ENCODE measurements at places on chromosomes 3 and 15.

- ATAC-seq: no peak
Observed at GRCh38 chr15:61906961-61907752, 153.1 kb downstream of the VPS13C start.

DNA sequence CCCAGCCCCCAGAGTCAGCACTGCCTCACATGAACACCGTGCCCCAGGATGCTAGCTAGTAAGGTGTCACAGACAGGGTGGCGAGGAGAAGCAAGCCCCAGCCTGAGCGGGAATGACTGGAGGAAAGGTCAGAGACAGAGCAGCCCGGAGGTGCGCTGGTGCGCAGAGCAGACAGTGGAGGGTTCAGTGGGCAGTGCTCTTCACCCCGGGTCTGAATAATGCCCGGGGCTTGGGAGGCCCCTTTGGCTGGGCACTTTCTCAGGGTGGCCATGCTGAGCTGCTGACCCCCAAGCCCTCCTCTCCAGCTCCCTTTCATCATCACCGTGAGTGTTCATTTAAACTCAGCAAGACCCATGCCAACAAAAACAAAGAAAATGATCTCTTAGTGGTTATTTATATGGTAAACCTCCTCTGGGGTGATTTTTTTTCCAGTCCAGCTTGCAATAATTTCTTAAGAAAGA, 110.8 kb downstream of the VGLL4 start:
- ATAC-seq: no peak

GRCh38 chr3:8623741-8624140, 20.9 kb downstream of the SSUH2 start:
- no peak for ATAC-seq

GRCh38 chr15:22811640-22812039, 25.2 kb downstream of the NIPA1 start:
- ATAC-seq: peak; percentile 55

- no peak for ATAC-seq
Observed at GRCh38 chr3:123229145-123229544, 27.4 kb downstream of the SEC22A start.

- ATAC-seq: no peak
Observed at GRCh38 chr15:90924375-90924774, 8.0 kb downstream of the HDDC3 start.

DNA sequence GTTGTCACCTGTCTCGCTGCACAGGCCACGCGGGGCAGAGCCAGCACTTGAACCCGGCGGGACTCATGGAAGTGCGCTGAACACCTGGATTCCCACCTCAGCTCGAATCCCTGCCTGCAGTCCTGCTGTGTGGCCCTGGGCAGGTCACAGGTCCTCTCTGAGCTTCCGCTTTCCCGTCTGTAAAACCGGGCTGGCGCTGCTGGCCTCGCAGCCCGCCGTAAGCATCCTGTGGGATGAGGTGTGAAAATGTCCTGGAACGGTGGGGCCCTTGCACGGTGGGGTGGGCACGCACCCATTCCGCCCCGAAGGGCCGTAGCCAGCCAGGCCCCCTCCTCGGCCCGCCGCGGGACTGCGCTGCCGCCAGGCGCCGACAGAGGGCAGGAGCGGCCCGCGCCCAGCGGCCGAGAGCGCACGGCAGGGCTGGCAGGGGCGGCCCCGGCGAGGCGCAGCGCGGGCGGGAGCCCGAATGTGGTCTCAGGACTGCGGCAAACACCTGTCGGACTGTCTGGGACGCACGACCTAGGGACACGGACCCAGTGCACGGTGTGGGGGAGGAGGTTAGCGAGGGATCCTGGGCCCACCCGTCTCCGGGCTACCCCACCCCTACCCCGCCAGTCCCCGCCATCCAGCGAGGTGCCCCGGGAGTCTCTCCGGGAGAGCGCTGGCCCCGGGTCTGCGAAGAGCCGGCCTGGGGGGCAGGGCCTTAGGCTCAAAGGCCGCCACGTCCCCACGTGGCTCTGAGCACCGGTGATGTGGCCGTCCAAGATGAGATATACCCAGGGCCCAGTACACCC, 40.4 kb downstream of the DNAJB8 start:
- peak; percentile 90 for ATAC-seq

DNA sequence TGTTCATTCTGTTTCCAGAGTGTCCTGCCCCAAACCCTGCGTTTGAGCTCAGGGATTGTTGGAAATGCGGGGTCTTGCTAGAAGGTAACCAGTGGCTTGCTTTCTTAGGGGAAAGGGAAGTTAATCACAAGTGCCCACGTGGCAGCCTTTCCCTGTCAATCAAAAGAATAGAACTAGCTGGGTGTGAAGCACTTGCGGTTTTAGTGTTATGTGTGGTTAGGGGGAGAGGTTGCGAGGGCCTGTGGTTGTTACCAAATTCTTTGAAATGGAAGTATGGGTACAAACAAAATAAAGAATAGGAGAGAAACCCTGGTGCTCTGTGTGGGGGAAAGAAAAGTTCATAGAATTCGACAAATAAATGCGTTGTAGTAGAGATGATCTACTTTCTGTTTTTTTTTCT, 67.6 kb downstream of the FNDC3B start:
- ATAC-seq: no peak
